Anterior cingulate cortex (tissue), 58 donors: ENCODE measurements at places on chromosomes 11 and 22.
A peak's percentile ranks its signal among the peaks of the same experiment; 100 is the strongest.

- no peak for DNase-seq
These were observed 32.8 kb upstream of the SLC22A12 start for GRCh38 chr11:64558065-64558745.

DNA sequence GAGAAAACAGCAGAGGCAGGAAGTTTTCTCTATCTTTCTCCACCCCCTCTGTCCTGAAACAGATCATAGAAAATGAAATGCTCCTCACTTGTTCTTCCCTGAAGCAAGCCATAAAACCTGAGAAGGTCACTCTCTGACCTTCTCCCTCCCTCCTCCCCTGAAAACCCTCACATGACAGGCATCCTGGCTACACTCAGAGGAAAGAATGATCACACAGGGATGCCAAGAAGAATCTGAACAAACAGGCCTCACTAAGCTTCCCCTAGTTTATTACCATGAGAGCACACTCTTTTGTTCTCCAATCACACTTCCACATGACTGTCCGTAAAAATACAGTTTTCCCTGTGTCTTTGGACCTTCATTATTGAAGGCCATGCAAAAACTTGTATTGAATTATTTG lies 300.1 kb downstream of the BUD13 start:
- no peak for DNase-seq

GRCh38 chr11:70470127-70470526 lies 71.8 kb downstream of the CTTN start:
- DNase-seq: no peak

GRCh38 chr11:44379141-44380008 lies 69.4 kb upstream of the ALX4 start:
- DNase-seq: no peak

GRCh38 chr11:133191931-133192330 lies 340.4 kb downstream of the OPCML start:
- DNase-seq: peak; percentile 5

- DNase-seq: no peak
These were observed 244.1 kb downstream of the AASDHPPT start for GRCh38 chr11:106321601-106322000.

- no peak for DNase-seq
These were observed 48.8 kb downstream of the EXT2 start for GRCh38 chr11:44143987-44144909.

DNA sequence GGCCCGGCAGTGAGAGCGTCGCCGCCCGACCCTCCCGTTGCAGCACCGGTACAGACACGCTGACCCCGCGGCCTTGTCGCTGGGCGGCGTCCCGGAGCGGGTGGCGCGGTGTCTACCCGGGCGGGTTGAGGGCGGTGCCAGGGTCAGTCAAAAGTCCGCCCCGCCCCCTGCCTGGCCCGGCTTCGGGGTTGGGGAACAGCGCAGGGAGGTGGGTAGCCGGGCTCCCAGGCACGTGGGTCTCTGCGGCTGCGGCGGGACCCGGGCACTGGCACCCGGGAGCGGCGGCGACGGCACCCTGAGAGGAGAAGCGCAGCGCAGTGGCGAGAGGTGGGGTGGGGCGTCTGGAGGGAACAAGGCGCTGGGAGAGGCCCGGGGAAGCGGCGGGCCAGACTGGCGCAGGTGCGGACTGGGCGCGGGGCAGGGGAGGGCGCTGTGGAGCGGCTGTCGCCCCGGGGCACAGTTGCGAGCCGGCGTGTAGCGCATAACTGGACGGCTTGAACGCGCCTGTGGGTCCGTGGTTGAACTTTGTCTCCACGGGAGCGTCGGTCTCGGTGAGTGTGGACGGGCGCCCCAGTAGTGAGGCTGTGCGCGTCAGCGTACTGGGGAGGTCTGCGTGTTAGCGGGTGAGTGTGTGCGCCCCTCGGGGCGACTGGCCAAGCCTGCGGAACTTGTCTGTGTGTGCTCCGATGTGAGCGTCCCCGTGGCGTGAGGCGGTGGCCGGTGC lies at the start of gene P2RY2:
P2RY2 (plus strand) TSS at position 176 of the 724 bp plus-strand sequence. CDS start 15,879 bp downstream, outside the sequence.
- no peak for DNase-seq

GRCh38 chr22:44349594-44349993 lies 36.8 kb upstream of the SHISAL1 start:
- DNase-seq: no peak

DNA sequence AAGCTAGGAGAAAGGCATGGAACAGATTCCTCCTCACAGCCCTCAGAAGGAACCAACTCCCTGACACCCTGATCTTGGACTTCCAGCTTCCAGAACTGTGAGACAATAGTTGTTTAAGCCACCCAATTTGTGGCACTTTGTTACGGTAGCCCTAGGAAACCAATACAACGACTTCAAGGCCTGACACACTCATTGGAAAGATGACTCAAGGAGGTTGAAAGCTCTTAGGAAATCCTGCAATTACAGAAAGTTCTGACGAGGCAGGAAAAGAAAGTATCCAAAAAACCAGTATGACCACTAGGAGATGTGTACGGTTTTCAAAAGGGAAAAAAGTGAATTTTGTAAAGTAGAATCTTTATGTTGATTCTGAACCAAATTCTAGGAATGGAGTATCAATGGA lies 161.4 kb downstream of the SWAP70 start:
- DNase-seq: no peak

DNA sequence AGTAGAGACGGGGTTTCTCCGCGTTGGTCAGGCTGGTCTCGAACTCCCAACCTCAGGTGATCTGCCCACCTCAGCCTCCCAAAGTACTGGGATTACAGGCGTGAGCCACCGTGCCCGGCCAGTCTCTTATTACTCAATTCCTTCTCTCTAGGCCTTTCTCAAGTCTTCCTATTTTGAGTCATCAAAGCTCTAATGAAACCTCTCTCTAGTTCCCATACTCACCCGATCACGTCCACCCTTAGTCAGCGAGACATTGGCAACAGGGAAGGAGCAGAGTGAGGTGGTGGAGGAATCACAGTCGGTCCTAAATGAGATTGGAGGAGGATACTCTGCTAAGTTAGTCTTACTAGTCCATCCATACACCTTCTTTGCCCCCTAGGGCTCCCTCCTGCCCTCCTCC lies 5.0 kb downstream of the BSCL2 start:
- DNase-seq: no peak

- DNase-seq: no peak
These were observed 24.9 kb upstream of the ABTB2 start for GRCh38 chr11:34382532-34383276.

GRCh38 chr11:79950172-79950571 lies 509.3 kb upstream of the TENM4 start:
- no peak for DNase-seq

DNA sequence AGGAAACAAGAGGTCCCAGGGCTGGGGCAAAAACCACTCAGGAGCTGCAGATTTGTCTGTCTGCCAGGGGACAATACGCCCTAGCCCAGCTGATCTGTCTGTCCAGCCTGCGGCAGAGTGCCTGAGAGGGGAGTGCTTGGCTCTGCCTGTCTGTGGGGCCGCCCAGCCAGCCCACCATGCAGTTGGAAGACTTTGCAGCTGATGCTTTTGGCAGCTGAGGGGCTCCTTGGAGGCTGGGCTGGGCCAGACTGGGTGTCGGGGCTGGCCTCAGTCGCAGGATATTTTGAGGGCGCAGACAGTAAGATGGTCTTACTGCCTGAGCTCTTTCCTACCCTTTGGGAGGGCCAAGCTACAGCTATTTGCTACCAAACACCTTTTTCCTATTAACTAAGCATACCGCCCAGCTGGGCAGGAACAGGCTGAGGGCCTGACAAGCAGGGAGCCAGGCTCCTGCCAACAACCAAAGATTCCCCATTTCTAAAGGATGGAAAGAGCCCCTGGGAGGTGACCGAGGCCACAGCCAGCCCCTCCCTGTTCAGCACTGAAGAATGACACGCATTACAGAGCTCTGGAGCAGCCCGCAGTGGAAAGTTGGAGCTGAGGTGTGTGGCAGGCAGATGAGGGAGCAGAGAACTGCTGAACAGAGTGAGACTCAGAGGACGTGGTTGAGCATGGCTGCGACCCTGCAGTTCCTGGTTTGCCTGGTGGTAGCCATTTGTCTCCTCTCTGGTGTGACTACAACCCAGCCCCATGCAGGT lies at the start of gene FAM180B:
FAM180B (plus strand) TSS at position 581 of the 758 bp plus-strand sequence; CDS start at position 672, 91 bp downstream.
- DNase-seq: no peak

- no peak for DNase-seq
These were observed 1658.4 kb upstream of the RAG2 start for GRCh38 chr11:38256436-38256835.

DNA sequence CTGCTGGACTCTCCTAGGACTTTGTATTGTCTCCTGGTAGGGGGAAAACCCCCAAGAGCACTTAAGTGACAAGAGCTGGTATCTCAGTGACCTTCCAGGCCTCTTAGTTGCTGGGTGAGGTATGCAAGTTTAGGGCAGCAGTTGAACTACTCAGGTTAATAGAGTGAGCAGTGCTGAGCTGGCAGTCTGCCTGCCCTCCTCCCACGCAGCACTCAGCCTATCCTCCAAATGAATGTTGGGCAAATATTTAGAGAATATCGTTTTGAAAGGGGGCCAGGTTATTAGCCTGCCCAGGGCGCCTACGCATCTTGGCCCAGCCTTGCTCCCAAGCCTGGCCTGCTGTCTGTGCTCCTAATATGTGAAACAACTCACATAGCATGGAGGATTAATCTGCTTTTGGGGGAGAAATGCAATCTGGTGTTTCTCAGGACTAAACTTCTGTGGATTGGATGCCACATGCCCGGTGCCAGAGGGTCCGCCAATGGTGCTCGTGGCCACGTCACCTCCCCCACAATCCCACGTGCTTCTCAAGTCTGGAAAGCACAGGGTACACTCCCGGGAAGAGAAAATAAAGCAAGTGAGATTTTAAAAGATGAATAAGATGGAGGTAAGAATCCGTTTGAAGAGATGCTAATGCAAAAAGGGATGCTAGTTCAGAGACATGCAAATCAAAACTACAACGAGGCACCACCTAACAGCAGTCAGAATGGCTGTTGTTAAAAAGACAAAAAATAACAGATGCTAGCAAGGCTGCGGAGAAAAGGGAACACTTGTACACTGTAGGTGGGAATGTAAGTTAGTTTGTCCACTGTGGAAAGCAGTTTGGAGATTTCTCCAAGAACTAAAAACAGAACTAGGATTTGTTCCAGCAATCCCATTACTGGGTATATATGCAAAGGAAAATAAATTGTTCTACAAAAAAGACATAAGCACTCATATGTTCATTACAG lies 67.7 kb downstream of the SPON1 start:
- no peak for DNase-seq

GRCh38 chr11:90468923-90469322 lies 246.1 kb upstream of the CHORDC1 start:
- no peak for DNase-seq

- DNase-seq: no peak
These were observed 630 bp downstream of the CASP4 start for GRCh38 chr11:104967534-104968354.

DNA sequence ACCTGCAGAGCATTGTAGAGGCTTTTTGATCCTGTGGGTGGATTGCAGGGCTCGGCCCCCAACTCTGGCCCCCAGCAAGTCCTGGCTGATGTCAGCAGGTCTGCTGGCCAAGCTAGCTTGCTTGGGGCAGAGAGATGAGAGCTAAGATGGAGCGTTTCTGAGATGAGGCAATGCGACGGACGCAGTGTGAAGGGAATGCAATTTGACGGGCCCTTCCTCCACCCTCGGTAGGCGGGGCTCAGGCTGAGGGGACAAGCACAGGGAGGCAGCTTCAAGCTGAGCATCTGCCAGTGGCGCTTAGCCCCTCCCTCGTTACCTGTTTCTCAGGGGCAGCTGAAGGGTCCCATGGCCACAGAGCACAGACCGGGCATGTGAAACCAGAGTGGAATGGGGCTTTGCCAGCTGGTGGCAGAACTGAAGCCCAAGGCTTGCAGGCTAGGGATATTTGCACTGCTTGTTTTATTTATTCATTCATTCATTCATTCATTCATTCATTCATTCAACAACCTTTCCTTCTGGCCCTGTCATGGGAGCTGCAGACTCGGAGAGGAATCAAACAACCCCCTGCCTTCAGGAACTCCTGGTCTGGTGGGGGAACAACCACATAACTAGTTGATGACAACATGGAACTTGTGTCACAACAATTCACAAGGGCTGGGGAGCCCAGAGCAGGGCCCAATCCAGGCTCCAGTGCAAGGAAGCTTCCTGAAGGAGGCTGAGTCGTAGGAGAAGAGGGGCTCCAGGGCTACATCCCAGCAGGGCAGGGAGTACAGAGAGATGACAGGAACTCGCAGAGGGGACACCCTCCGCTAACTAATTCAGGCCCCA lies 66.8 kb downstream of the THAP12 start:
- no peak for DNase-seq

DNA sequence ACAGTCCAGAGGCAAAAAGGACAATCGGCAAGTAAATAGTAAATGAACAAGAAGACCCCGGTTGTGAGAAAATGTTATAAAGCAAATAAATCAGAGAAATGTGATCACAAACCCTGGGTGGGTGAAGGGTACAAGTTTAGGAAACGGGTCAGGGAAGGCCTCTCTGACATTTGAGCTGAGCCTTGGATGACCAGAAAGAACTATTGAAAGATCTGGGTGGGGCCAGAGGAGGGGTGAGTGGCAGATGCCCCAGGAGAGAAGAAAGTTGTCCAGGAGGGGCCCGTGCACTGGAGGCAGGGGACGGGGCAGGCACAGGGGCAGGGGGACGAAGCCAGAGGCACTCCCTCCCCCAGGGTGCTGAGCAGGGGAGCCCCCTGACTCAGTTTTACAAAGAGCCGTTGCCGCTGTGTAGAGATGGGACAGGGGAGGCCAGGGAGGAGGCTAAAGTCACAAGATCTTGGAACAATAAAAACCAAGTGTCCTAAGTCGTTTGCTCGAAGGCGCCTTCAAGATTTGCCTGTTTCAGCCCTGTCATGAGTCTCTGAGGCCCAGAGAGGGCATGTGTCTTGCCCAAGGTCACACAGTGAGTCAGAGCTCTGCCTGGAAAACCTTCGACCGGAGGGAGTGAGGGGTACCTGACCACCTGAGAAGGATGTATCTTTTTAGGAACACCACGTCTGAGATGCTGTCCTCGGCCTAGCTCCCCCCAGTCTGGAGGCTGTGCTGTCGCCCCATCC lies 10.8 kb upstream of the PDGFB start:
- DNase-seq: no peak

DNA sequence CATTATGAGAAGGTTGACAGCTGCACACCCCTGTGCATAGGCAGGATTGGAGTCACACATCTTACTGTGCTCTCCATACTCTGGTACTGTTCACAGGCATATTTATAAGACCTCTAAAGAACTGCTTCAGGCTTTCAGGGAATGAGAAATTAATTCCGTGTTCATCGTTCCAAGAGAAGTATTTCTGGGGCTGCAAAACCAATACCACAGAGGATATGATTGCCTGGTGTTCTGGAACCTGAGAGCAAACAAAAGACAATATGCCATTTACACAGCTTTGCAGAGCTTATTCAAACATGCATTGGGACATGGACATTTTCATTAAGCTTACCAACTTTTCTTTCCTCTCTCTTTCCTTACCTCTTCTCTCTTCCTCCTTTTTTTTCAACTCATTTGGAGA lies 388.7 kb downstream of the NTM start:
- DNase-seq: no peak
